ENCODE measurements at places on chromosomes 6 and 20. TPM values are rescaled to one million over a fixed set of nuclear protein-coding genes. Genes with fewer than 3 reads are reported as not detected.

- no peak for DNase-seq
Measured at GRCh38 chr20:905396-905961, 10.7 kb downstream of the ANGPT4 start.

- DNase-seq = no peak
Measured at GRCh38 chr20:63545814-63546213, 1.7 kb downstream of the SRMS start.

DNA sequence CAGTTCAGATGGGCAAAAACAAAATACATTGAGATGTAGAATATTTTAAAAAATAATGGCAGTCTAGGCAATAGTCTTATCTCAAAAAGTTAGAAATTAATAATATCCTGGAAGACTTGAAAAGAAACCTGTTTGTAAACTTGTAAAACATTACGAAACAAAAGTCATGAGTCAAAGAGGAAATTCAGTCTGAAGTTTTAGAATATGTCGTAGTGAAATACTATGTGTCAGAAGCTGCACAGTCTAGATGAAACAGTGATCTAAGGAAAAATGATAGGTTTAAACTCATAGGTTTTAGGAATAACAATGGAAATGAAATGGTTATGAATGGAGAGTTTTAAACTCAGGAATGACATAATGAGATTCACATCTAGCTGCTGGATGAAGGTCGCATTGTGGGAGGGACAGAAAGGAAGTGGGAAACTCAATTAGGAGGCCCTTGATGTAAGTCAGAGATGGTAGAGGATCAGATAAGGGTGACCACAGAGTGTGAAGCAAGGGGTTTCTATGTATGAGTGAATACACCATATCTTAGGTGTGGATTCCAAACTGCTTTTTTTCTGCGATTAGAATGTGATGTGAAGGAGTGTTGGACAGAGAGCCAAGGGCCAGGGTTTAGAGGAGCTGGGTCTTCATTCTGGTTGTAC lies 2.8 kb downstream of the SNRPB2 start:
- DNase-seq = no peak

CTAGE9 gene
- total RNA-seq = not detected

SCUBE3 gene
- total RNA-seq = 1.2 TPM
